ENCODE measurements at places on chromosomes 3 and 15. TPM values are rescaled to one million over a fixed set of nuclear protein-coding genes. Genes with fewer than 3 reads are reported as not detected.

Gene CHDH
- total RNA-seq = 40.4 TPM

Gene SLTM
- total RNA-seq = 64.2 TPM

Gene ANKRD63
- not detected for total RNA-seq

Gene SUSD5
- total RNA-seq = not detected

Gene KCNAB1
- not detected for total RNA-seq

Gene MEGF11
- total RNA-seq = not detected

Gene ACTC1
- not detected for total RNA-seq

DNA sequence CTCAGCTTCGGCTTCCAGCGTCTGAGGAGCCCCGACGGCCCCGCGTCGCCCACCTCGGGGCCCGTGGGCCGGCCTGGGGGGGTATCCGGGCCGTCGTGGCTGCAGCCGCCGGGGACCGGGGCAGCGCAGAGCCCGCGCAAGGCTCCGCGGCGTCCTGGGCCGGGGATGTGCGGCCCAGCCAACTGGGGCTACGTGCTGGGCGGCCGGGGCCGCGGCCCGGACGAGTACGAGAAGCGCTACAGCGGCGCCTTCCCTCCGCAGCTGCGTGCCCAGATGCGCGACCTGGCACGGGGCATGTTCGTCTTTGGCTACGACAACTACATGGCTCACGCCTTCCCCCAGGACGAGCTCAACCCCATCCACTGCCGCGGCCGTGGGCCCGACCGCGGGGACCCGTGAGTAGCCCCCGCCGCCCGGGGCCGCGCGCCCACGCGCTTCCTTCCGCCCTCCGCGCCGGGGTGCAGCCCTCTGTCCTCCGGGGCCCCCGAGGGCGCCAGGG, 462 bp downstream of the EDEM1 start:
- H3K4me1 ChIP-seq = peaks cover 47% of the 10 kb centered on the region
- H3K36me3 ChIP-seq = no peaks in the 10 kb centered on the region
- DNase-seq = no peak
- peak overlapping the region; percentile 90 for H3K4me3 ChIP-seq

GRCh38 chr3:125428216-125428830, 53.2 kb upstream of the ZNF148 start:
- H3K4me1 ChIP-seq = peaks cover 20% of the 10 kb centered on the region
- no peak overlapping the region for H3K4me3 ChIP-seq
- H3K36me3 ChIP-seq = no peaks in the 10 kb centered on the region
- H3K27me3 ChIP-seq = no peaks in the 10 kb centered on the region
- DNase-seq = no peak

DNA sequence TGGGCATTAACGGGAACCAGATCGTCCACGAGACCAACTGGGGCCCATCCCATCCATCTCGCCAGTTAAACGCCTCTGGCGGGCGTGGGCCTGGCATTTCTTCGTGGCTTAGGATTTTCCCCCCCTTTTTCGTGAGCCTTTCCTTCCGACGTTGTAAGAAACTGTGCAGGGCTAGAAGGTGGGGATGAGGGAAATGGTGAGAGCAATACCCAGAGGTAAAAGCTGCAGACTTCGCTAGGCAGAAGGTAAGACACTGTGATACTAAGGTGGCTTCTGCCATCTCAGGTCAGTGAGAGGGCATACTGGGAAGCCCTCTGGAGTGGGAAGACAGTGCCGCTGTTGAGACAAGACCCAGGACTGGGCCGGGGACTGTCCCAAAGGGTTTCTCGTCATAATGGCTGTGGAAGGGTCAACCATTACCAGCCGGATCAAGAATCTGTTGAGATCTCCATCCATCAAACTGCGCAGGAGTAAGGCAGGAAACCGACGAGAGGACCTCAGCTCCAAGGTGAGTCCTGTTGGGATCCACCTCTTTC, 666 bp downstream of the MAPKBP1 start:
- no peaks in the 10 kb centered on the region for H3K27me3 ChIP-seq
- H3K27ac ChIP-seq = peak overlapping the region; percentile 76
- H3K36me3 ChIP-seq = no peaks in the 10 kb centered on the region
- DNase-seq = no peak

DNA sequence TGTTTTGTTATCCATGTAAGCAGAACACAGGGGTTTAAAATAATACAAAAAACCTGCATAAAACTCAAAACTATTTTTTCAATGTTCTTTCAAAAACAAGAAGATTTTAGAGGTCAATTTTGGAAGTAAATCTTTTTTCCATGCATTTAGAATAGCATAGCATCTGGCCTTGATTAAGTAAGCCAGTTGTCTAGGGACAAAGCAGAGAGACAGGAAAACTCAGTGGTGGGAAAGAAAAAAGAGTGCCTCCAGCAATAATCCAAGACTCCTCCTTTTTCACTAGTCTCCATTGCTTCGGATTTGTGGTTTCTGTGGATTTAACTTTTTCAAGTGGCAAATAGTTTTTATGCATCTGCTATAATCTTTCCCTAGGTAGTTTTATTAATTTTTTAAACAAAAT, 88.9 kb downstream of the SUCNR1 start:
- no peak overlapping the region for H3K27ac ChIP-seq
- no peak for DNase-seq
- no peaks in the 10 kb centered on the region for H3K27me3 ChIP-seq
- H3K4me3 ChIP-seq = no peak overlapping the region
- no peaks in the 10 kb centered on the region for H3K4me1 ChIP-seq
- H3K36me3 ChIP-seq = no peaks in the 10 kb centered on the region

DNA sequence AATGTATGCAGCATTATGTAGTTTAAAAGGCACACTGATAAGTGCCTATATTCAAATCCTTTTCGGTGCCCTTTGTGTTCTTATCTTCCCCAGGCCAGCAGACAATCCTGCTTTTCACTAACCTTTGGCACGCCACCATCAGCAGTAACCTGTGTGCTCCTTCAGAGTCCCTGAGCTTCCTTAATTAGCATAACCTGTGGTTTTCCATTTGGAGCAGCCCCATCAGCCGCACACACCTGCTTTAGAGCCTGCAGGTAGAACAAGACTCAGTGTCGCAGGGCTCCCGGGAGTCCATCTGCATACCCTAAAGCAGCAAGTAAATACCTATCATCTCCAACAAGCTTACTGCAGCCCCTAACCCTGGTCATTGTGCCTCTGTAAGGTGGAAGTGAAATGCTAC, 755.1 kb downstream of the ROBO2 start:
- H3K4me1 ChIP-seq = no peaks in the 10 kb centered on the region
- no peak overlapping the region for H3K27ac ChIP-seq
- H3K27me3 ChIP-seq = no peaks in the 10 kb centered on the region

DNA sequence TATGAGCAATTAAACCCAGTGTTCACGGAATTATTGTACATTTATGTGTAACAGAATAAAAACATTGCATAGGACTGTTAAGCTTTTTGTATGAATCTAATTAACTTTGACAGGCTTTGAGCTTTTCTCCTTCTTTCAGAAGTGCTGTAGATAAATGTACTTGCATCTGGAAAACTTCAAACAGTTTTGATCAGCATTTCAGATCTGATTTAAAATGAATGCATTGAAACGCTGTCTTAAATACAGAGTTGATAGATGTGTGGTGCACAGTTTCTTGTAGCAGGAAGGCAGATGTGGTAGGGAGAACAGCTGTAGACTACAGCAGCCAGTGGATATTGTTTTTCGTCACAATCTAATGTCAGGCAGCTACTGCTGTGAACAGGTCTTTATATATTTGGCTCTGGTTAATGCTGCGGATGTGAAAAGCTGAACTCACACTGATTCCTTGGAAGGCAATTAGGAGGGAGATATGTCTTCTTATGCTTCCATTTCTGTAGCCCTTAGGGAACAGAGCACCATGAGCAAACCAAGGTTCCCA, 193.8 kb upstream of the GOLIM4 start:
- H3K27ac ChIP-seq = no peak overlapping the region
- H3K36me3 ChIP-seq = no peaks in the 10 kb centered on the region
- peaks cover 1% of the 10 kb centered on the region for H3K27me3 ChIP-seq
- H3K4me3 ChIP-seq = no peak overlapping the region

DNA sequence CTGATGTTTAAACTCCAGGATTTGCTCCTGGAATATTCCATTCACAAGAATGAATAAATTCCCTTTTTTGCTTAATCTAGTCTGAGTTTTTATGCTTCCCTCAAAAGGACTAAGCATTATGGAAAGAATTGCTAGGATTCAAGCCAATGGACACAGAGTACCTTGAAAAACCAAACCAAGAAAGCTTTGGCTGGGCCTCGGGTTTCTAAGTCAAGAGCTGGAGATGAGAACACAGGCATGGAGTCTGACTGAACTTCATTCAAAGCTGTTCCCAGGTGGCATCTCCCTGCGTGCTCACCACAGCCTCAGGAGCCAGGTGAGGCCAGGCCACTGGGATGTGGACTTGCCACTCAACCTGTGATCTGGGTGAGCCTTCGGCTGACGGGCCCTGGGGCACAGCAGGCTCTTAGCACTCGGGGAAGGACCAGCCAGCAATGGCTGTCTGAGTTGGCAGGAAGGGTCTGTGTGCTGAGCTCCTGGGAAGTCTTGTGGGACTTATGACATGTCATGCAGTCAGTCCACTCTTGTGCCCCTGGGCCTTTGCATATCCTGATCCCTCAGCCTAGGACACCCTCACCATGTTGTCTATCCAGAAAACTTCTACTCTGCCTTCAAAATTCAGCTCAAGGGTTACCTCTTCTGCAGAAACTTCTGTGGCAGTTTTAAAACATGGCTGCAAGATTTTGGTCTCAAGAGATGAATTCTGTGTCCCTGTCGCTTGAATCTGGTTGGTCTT, 21.8 kb downstream of the CRABP1 start:
- no peak for DNase-seq
- H3K4me3 ChIP-seq = no peak overlapping the region
- H3K27ac ChIP-seq = no peak overlapping the region

- no peaks in the 10 kb centered on the region for H3K27me3 ChIP-seq
- H3K4me3 ChIP-seq = no peak overlapping the region
- no peaks in the 10 kb centered on the region for H3K4me1 ChIP-seq
- no peaks in the 10 kb centered on the region for H3K36me3 ChIP-seq
- H3K27ac ChIP-seq = no peak overlapping the region
- no peak for DNase-seq
These were observed 71.8 kb upstream of the TMEM108 start for GRCh38 chr3:132966374-132966773.

DNA sequence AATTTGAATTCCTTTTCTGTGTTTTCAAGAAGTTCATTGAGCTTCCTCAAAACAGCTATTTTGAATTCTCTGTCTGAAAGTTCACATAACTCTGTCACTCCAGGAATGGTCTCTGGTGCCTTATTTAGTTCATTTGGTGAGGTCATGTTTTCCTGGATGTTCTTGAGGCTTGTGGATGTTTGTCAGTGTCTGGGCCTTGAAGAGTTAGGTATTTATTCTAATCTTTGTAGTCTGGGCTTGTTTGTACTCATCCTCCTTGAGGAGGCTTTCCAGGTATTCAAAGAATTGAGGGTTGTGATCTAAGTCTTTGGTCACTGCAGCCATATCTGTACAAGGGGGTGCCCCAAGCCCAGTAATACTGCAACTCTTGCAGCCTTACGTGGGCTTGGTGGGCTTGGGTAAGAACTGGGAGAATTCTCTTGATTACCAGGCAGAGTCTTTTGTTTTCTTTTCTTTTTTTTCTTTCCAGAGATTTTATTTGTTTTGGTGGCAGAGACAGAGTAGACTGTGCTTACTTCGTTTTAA, 19.3 kb upstream of the CCNDBP1 start:
- no peak overlapping the region for H3K27ac ChIP-seq
- no peaks in the 10 kb centered on the region for H3K4me1 ChIP-seq
- DNase-seq = no peak
- H3K36me3 ChIP-seq = no peaks in the 10 kb centered on the region
- no peaks in the 10 kb centered on the region for H3K27me3 ChIP-seq
- no peak overlapping the region for H3K4me3 ChIP-seq

DNA sequence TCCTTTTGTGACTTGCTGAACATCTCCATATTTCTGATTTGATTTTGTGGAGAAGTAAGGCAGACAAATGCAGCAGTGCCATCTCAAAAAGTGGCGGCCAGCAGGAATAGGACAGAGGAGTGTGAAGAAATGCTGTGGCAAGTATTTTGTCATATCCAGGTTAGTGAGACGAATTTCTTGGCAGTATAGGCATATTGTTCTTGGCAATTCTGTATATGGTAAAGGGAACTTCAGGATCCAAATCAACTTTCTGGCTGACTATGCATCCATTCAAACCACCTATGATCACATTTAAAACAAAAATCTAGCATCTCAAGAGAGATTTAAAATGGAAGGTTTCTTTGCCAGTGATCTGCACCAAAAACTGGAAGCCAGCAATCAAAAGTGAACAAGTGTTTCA, 228.0 kb downstream of the DTWD1 start:
- H3K4me3 ChIP-seq = no peak overlapping the region
- H3K27ac ChIP-seq = no peak overlapping the region
- no peak for DNase-seq

- H3K27ac ChIP-seq = no peak overlapping the region
- no peak overlapping the region for H3K4me3 ChIP-seq
- no peaks in the 10 kb centered on the region for H3K27me3 ChIP-seq
These were observed 13.5 kb downstream of the UBAP1L start for GRCh38 chr15:65101411-65101890.

DNA sequence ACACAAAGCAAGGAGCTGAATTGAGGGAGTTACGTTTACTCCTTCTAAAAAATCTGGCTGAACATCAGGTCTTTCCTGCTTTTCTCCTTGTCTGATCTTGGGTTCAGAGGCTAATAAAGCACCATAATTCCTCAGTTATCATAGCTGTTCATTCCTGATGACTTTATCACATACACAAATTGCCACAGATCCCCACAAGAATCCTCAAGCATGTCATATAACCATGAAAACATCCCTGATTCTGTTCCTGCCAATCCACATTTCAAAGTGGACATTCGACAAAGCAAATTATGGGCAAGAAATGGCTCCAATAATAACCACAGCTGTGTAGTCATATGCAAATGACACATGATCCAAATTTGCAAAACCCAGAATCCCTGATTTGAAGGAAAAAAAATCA, 321.3 kb downstream of the MEX3B start:
- no peaks in the 10 kb centered on the region for H3K36me3 ChIP-seq
- no peak overlapping the region for H3K27ac ChIP-seq
- no peaks in the 10 kb centered on the region for H3K27me3 ChIP-seq
- no peaks in the 10 kb centered on the region for H3K4me1 ChIP-seq
- DNase-seq = no peak
- H3K4me3 ChIP-seq = no peak overlapping the region

Measured in HepG2 (cell line).